ENCODE measurements at places on chromosomes 1 and 21.
A peak's percentile ranks its signal among the peaks of the same experiment; 100 is the strongest.

DNA sequence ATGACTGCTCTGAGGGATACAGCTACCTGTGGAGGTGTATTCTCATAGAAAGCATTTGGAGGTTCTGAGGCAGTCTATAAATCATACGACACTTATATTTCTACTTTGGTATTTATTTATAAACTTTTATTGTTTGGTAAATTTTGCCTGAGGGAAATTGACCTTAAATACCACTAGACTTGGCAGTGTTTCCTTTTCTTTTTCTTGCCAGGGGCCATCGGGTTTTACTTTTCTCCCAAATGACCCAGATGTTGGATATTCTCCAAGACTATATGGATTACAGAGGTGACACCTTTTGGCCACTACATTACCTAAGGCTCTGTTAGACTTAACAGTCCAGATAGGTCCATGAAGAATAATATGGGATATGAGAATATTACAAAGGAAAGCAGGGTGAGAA lies 28.2 kb downstream of the CHD1L start:
- DNase-seq, result no peak

DNA sequence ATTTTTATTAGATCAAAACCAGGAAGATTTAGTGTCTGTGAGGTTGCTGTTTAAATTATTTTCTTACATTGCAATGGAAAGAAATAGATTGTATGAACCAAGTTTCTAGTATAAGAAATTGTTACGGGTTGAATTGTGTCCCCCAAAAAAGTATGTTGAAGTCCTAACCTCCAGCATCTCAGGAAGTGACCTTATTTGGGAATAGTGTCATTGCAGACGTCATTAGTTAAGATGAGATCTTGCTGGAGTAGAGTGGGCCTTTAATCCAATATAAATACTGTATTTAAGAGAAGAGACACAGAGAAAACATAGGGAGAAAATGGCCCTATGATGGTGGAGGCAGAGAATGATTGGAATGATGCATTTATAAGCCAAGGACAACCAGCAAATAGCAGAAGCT lies 188.7 kb upstream of the SAMSN1 start:
- DNase-seq, result no peak

DNA sequence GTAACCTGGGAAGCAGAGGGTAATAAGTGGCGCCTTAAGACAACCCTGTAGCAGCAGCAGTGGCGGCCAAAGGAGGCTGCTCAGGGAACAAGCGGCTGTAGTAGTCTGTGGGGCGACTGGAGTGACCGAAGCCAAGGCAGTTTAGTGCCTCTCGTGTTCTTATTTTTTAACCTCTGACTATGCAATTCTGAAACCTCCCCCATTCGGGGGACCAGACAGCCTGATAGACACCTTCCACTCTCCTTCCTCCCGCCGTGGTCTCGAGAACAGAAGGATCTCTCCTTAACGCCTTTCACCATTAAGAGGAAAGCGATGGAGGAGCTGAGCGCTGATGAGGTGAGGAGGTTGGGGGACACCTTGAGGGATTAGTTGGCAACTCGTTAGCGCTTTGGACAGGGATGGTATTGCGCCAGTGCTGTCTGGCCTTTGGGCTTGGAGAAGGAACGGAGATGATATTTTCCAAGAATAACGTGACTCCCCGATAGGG lies 644 bp downstream of the UBE4B start:
- peak; percentile 15 for DNase-seq

DNA sequence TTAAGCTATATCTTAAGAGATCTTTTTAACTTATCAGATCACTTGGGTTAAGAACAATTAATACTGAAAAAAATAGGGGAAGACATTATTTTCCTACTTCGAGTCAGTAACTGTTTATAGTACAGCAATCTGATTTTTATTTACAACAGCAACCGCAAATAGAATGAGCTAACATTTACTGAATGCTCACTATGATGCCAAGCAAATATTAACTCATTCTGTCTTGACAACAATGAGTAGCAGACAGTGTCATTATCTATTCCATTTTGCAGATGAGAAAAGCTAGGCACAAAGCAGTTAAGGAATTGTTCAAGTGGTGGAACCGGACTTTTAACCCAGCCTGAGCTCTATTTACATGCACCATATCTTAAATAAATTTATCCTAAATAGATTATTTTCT lies 273.7 kb downstream of the NTNG1 start:
- no peak for DNase-seq

DNA sequence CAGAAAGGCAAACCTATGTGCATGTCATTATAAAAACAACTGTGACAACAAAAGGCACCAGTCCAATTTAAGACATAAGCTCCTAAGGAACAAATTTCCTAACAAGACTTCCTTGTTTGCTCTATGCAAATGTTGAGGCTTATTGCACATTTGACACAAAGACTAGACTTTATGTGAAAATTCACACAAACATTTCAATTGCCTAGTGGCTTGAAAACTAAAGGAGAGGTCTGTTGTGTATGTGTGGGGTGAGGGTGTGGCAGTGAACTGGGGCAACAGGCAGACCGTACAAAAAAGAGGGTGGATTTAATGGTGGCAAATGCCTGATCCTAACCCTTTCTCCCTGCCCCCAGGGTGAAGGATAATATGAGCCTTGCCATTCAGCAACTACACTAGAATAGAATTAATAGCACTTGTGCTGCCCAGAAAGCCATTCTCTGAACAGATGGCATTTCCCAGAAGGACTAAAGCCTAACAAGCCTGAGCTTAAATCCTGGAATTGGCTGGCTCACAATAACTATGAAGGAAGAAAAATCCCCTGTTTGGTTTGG lies 73.9 kb downstream of the GLUL start:
- no peak for DNase-seq

DNA sequence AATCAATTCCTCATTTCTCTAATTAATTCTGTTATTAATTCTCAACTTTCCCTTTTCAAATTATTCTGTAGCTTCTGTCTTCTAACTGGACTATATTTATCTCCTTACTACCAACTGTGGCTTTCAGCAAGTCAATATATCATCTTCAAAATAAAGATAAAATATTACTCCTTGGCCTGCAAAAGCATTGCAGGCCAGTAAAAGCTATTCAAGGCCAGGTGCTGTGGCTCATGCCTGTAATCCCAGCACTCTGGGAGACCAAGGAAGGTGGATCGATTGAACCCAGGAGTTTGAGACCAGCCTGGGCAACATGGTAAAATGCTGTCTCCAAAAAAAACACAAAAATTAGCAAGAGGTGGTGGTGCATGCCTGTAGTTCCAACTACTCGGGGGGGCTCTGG lies 27.9 kb downstream of the USP48 start:
- DNase-seq, result no peak

DNA sequence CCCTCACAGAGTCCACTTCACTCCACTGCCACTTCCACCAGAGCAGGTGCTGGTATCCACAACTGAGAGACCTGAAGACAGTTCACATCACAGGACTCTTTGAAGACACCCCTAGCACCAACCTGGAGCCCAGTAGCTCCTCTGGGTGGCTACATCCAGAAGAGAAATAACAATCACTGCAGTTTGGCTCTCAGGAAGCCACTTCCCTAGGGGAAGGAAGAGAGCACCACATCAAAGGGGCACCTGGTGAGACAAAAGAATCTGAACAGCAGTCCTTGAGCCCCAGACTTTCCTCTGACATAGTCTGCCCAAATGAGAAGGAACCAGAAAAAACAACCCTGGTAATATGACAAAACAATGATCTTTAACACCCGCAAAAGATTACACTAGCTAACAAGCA lies 113.2 kb downstream of the TENT5C start:
- DNase-seq, result no peak

DNA sequence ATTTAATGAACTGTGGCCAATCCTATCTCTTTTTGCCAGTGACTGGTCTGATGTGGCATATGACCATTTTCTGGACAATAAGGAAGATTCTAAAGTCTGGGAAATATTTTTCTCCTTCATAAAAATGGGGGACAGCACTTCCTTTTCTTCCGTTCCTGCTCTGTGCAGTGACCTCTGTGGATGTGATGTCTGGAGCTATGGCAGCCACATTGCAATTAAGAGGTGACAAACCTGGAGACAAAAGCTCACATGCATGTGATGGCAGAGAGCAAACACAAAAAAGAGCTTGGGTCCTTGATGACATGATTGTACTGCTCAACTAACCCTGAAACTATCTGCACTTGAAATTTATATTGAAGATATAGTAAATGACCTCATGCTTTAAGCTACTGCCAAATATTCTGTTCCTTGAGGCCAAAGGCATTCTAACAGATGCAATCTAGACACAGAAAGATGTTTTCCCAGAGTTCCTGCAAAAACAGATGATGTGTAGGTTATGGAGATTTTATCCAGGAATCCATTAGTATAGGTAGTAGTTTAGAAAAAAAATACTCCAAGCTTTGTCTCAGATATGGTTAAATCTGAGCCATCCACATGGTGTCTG lies 2.2 kb upstream of the MAGI3 start:
- no peak for DNase-seq

DNA sequence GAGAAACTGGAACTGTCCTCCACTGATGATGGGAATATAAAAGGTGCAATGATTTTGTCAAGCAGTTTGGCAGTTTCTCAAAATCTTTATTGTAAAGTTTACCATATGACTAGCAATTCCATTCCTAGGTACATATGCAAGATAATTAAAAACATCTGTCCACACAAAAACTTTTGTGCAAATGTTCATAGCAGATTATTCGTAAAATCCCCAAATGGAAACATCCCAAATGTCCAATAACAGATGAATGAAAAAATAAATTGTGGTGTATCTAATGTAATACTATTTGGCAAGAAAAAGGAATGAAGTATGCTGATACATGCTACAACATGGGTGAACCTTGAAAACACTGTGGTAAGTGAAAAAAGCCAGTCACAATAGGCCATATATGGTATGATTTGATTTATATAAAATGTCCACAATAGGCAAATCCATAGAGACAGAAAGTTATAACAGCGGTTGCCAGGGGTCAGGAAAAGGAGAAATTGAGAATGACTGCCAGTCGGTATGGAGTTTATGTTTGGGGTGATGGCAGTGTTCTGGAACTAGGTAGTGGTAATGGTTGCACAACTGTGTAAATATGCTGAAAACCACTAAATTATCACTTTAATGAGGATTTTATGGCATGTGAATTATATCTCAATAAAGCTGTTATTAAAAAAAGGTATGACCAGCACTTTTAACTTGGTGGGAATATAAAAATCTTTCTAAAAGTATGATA lies 81.7 kb upstream of the BEND5 start:
- DNase-seq, result no peak

DNA sequence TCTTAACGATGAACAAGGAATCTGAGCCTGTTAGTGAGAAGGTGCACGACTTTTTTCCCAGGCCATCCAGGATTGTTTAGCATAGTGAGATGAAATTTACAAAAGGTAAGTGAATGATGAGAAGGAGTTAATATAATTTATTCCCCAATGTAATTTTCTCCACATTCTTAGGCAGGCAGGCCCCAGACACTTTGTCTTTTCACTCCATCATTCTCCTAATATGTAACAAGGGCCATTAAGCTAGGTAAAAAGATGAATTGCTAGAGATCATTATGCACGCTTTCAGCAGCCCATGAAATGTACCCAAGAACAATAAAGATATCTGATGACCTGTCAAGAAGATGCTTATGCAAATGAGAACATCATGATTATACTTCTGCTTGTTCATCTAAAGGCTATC lies 24.1 kb downstream of the NIBAN1 start:
- DNase-seq, result no peak

GRCh38 chr1:118773656-118774055 lies 214.5 kb downstream of the TBX15 start:
- peak; percentile 4 for DNase-seq

DNA sequence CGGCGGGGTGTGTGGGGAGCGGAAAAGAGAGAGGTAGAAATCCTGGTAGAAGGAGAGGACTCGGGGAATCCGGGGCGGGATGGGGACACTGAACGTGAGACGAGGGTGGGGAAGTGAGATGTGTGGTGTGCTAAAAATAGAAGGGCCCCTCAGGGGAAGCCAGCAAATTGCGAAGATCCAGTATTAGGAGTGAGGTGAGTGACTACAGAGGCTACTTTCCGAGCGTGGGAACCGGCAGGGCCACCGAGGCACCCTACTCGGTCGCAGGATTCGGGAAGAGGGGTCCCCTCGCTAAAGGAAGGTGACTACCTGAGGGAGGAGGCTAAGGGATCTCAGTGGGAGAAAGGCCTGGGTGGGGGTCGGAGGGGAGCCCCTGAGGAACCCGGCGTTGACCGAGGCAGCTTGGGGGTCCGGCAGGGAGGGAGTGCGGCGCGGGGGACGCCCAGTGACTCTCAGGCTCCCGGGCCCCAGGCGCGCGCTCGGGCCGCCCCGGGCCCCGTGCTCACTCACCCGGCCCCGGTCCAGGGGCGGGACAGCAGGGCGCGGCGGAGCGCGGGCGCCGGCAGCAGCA lies 318 bp downstream of the ALDH4A1 start:
- peak; percentile 35 for DNase-seq

DNA sequence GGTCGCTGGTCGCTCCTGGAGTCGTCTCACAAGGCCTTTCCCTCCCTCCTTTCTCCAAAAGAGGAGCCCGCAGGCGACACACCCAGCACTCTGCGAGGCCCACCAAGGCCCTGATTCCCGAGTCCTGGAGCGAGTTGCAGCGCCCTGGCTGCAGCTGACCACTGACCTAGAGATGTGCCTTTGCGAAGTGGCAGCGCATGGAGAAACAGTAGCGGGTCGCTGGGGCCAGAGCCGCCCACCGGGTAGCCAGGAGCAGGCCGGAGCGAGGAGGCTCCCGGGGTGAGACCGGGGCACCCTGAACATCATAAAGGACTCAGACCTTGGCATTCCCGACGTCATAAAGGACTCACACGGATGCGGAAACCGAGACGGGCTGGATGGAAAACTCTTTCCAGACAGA lies 10.3 kb upstream of the NBPF11 start:
- no peak for DNase-seq

- DNase-seq, result no peak
Observed at GRCh38 chr1:246691622-246692495, 32.4 kb upstream of the SCCPDH start.

DNA sequence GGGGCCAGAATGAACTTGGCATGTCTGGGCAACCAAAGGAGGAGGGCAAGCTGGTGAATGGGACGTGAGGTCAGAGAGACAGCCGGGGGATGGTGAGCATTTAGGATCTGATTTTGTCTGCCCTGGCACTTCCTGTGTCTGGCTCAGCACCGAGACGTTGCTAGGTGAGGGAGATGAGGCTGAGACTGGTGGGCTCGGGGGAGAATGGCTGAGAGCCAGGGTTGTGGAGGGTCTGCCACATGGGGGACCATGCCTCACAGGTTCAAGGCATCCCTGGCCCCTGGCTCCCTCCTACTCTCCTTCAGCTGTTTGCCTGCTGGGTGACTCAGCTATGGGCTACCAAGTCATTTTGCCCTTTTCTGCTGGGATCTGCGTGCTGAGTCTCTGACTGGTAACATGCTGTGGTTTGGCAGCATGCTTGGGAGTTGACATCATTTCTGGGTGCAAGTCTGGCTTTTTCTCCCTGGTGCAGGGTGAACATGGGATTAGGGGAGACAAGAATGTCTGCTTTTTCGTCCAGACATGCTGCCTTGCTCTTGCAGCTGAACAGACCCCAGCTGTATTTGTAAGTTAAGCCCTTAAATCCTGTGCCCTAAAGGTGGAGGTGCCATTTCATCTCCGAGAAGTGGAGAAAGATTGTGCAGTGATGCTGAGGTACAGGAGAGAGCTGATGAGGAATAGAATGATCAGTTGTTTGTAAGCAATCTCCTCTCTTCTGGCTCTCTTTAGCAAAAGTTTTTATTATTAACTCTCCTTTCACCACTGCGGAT lies 17.6 kb downstream of the GALNT2 start:
- DNase-seq, result peak; percentile 98

GRCh38 chr1:66231681-66232463 lies 302.1 kb upstream of the SGIP1 start:
- DNase-seq, result no peak

All from foreskin fibroblast (primary cell).